Midbrain (tissue), 1 donor: ENCODE measurements at places on chromosomes 5 and 9.

DNA sequence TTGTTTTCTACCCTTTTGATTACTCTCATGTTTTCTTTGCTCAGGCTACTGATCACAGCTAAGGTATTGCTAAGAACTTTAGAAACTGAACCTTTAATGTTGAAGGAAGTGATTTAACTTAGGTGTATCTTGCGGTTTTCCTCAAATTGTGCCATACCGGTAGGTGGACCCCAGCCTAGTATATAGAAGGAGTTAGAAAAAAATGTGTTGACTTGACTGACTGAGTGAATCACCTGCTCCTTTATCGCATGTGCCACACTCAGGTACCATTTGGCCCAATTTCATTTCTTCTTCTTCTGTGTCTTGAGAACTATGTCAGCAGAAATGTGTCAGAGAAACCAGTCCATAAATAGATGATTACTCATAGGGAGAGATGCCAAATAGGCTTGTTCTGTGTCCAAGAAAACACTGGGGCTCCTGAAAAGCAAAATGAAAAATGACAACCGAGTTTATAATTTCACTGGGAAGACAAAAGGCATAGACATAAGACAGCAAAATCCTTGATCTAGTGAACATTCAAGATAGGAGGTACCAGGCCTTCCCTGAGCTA lies 19.4 kb downstream of the PLPPR1 start:
- DNase-seq = no peak

DNA sequence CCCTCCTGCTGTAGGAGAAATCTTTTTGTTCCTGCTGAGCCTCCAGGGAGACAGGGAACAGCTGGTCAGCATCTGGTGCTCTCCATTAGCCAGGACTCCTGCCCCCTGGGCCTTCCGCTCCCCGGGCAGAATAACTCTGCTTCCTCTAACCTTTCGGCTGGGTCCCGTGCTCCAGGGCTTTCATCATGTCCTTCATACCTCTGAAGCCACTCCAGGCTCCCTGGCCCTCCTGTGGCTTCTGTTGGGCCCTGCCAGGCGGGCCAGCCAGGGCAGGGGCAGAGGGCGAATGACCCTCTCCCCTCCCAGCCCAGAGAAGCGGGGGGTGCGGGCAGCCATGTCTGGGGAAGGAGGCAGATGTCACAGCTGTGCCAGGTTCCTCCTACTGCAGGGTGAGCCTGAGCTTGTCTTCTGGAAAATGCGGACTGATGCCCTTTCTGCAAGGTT lies 81.7 kb upstream of the LMX1B start:
- DNase-seq = no peak

DNA sequence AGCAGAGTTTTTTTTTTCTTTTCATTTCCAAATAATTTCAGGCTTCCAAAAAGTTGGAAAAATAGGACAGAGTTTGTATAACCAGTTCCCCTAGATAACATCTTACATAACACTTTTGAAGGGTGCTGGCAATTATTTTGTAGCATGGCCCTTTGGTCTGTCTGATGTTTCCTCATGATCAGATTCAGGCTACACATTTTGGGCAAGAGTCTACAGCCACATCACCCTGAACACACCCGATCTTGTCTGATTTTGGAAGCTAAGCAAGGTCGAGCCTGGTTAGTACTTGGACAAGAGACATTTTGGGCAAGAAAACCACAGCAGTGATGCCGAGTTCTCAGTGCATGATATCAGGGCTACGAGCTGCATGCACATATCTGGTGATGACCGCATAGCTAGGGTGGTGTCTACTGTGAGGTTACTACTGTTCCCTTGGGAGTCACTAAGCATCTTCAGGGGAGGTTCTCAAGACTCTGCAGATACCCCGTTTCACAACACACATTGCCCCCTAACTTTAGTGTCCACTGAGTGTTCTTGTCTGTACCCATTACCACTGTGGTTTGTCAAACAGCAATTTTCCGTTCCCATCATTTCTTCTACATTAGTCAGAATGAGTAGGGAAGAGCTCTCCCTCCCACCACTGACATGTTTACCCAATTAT lies 86.2 kb downstream of the TTC39B start:
- DNase-seq = no peak

GRCh38 chr5:57780306-57780960 lies 297.8 kb upstream of the ACTBL2 start:
- no peak for DNase-seq

GRCh38 chr5:132428484-132429462 lies 59.3 kb downstream of the SLC22A5 start:
- no peak for DNase-seq

DNA sequence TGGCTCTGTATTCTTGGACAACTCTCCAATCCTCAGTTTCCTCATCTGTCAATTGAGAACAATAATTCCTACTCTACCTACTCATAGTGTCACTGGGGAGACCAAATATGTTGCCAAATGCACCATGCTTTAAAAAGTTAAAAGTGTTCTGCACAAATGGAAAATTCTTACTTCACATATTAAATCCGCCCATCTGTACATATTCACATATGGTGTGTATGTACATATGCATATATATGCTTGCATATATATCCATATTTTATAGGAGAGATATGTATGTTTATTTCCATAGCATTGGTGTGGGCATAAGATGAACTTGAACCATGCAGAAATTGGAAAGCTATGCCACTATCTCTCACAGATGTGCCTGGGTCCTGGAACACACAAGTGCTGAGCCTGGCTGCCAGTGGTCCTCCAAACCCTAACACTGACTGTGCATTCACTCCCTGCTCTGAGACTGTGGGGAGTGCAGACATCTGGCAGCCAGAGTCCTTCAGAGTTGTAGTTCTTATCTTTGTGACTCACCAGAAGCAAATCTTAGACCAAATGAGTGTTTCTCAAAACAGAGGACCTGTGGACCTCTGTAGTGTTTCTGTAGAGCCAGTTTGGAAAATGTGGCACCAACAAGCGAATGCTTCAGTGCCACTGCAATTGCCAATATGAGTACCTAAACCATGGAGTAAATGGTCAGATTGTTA lies 168.7 kb downstream of the GRIA1 start:
- DNase-seq = no peak

- no peak for DNase-seq
Measured at GRCh38 chr5:35339616-35340100, 109.4 kb upstream of the PRLR start.
